ENCODE measurements at places on chromosomes 11 and 22.

GRCh38 chr22:25908755-25909154 lies 166.8 kb downstream of the MYO18B start:
- DNase-seq: no peak

DNA sequence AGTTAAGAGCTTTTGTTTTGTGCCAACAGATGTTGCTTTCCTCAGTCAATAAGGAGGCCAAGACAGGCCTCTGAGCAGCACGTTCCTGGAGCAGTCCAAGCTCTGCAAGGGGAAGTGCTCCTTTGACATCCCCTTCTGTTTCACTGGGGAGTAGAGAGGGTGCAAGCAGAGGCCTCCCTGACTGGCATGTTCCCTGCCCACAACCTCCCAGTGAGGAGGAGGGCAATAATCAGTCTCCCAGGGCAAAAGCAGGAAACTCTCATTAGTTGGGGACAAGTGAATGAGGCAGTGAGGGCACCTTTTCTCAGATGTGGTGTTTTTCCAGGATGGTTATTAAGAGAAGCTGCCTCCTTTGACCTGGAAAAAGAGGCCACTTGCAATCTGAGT lies 79.5 kb upstream of the ZBED5 start:
- DNase-seq: no peak

DNA sequence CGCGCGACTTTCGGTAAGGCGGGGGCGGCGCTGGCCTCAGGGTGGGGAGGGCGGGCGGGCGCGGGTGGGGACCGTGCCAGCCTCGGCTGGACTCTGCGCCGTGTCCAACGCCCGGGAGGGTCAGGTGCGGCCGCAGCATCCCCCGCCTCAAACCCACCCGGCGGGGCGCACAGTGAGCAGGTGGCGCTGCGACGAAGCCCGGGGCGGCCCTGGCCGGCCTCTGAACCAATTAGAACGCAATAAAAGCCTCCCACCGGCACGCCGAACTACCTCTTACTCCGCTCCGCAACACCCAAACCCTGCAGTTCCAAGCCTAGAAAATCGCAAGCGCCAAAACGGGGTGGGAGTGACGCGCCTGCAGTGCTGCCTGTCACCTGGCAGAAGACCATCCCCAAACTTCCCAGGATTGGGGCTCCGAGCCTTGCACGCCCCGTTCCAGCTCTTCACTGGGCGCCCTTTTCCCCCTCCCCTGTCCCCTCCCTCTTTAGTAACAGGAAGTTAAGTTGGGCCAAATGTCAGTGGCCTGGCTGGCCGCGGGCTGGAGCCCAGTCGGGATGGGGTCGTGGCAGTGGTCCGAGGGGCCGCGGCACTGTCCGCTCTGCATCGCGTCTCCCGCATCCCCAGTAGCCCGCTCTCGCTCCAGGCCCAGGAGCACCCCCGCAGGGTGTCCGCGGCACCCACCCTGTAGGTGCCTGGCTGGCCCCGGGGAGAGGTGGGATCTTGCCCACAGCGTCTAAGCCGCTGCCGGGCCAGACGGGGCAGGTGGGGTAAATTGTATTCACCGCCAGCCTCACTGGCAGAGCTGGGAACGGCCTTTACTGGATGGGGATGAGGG lies 541 bp downstream of the MICAL2 start:
- peak; percentile 42 for DNase-seq

DNA sequence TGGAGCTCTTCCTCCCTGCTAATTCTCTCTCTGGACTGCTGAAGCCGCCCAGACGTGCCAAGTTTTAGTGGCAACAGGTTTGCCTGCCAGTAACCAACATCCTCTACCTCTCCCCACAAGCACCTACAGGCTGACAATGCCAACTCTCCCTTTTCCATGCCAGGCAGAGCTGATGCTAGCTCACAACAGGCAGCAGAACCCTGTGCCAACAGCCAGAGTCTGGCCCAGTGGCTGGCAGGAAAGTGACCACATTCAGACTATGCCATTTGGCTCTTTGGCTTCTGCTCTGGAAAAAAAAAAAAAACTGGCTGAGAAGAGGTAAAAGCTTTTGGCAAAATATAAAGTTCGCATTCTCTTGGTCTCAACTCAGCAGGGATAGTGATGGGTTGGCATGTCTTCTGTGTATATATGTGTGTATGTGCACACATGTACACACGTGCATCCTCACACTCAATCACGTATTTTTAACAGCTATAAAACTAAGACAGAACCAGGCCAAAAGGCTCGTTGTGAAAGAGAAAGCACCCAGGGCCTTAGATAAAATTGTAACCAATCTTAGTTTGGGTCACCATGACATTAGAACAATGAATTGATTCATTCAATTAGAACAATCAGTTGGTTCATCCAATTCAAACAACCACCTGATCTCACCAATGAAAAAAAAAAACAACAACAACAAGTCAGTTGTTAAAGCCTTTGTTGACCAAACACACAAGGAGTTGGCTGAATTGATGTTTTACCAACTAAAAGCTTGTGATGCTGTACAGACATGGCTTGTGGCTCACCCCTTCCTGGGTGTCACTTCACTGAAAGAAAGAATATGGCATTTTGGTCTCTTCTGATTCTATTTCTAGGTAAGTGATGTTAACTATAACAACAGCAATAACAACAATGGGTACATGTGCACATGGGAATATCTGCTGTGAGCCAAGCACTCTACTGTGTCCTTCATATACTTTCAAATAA lies 48.6 kb downstream of the TRIM29 start:
- no peak for DNase-seq

GRCh38 chr11:12671370-12671769 lies 2.9 kb upstream of the TEAD1 start:
- no peak for DNase-seq

- DNase-seq: no peak
Measured at GRCh38 chr11:37087650-37088572, 489.9 kb upstream of the RAG2 start.

- DNase-seq: peak; percentile 67
Measured at GRCh38 chr11:66277471-66278362, at the start of gene CNIH2. CNIH2 (plus strand) TSS chr11:66278175; CDS start chr11:66278457, 282 bp downstream.

GRCh38 chr11:14082338-14082737 lies 119.8 kb downstream of the SPON1 start:
- DNase-seq: no peak

DNA sequence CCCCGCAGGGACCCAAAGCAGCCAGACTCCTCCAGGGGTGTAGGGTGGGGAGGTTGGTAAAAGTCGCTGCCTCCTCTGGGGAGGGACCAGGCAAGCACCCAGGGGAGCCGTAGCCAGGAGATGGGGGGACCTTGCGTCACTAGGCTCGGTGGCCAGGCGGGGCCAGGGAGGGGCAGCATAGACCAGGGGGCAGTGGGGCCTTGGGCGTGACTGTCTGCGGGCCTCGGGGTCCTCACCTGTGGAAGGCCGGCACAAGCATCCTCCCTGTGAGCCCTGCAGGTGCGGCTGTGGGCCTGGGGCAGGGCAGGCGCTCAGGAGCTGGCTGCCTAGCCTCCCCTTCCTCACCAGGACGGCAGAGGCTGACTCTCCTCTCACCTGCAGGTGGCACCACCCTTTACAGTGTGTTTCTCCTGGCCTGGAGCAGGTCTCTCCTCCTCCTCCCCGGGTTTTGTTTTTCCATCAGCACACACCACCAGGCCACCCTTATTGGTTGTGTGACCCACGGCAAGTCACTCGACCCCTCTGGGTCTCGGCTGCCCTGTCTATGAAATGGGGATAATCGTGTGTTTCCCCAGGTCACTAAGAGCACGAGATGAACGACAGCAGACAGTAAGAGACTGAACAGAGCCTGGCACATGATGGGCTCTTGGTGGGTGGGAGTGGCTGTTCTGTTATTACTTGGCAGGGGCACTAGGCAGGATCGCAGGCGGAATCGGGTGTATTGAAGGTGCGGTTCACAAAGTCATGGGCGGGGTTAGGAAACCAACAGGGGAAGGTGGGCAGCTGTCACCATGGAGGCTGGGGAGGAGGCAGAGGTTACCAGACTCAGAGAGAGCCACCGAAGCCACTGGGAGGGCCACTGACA lies 52.7 kb downstream of the FLRT1 start:
- no peak for DNase-seq

DNA sequence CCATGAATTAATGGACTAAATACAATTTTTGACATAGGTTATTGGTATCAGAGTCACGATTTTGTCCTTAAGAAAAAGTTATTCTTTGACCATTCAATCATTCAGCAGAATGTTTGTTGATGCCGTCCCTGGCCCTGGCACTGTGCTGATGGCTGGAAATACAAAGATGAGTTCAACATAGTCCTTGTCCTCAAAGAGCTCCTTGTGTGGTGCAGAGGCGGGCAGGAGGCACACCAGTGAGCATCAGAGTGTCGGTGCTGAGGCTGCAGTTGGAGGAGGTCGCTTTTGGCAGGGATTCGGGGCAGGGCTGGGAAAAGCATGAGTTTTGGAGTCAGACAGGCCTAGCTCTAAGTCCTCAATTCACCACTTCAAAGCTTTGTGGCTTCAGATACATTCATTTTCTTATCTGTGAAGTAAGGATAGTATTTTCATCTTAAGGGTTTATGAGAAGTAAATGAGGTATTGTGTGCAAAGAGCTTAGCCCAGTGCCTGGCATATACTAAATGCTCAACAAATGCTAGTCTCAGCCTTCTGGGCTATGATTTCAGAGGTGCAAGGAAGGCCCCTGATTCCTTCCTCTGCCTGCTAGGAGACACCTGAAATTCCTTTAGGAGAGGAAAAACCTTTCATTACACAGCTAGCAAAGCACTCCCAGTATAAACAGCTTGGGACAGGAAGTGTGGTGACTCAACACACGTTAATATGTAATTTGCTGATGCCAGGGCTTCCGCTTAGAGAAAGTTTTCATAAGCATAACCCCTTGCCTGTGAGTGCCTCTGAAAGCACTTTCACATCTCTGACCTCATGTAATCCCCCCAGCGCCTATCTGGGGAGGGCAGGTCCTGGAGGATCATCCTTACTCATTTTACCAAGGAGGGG lies 113.8 kb downstream of the NECTIN1 start:
- DNase-seq: no peak

GRCh38 chr11:2576111-2576510 lies 123.7 kb downstream of the KCNQ1OT1 start:
- DNase-seq: no peak
